Stimulated activated naive CD8-positive, alpha-beta T cell treated with anti-CD3 and anti-CD28 coated beads, Interleukin-15, amount 100 ng/mL, for 72 hours (primary cell): ENCODE measurements at places on chromosomes 5 and 9.

GRCh38 chr5:41364346-41364745, 146.1 kb downstream of the PLCXD3 start:
- no peak for DNase-seq

GRCh38 chr5:178240766-178241165, 8.2 kb upstream of the PHYKPL start:
- DNase-seq: no peak

DNA sequence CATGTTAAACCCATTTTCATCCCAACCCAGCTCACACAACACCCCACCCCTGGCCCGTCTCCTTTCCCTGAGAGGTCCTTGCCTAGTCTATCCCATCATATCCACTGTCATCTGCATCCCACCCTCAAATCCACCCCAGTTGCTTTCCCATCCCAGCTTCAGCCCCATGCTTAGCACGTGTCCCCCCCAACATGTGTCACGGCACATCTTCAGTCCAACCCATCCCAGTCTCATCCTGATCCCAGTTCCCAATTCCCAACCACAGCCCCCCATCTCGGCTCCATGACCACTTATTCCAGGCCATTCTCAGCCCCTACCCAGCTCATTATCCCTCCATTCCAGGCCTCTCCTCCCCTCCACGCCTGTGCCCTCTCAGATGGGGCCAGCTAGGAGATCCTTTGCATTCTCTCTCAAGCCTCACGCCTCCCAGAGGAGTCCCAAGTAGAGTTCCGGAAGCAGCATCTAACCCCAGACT, 605 bp upstream of the DBN1 start:
- no peak for DNase-seq

- no peak for DNase-seq
Measured at GRCh38 chr5:2459251-2459650, 292.2 kb downstream of the IRX2 start.

- no peak for DNase-seq
Measured at GRCh38 chr5:129217179-129217578, 122.6 kb downstream of the ISOC1 start.

DNA sequence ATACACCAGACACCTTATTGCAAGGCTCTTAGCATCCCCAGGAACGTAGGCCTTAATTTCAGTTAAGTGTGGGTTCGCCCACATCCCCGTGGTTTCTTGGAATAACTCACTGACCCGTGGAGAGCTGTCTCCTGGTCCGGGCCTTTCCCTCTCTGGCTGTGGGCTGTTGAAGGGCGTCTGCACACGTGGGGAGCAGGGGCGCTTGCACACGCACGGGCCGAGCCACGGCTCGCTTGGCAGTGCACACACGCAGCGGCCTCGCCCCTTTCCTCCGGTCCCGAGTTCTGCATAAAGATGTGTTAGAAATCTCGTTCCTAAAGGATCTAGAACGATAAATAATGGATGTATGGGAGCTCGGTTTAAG, 141.9 kb downstream of the PBX3 start:
- DNase-seq: no peak

DNA sequence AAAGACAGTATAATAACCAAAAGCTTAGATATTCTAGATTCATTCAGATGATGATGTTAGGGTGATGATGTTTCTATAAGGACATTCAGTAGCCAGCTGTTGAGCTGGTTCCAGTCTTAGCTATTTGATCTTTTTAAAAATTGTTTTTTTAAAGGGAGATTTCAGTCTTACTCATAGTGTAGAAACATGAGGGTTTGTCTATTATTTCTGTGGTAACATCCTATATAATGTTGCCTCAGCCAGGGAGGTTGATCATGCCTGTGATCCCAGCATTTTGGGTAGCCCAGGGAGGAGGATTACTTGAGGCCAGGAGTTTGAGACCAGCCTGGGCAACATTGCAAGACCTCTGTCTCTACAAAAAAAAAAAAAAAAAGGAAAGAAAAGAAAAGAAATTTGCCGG, 167.8 kb downstream of the DOCK2 start:
- no peak for DNase-seq

GRCh38 chr5:86917117-86917579, 299.4 kb downstream of the COX7C start:
- peak; percentile 8 for DNase-seq

- DNase-seq: no peak
Measured at GRCh38 chr5:1246711-1247431, 21.7 kb downstream of the SLC6A18 start.

DNA sequence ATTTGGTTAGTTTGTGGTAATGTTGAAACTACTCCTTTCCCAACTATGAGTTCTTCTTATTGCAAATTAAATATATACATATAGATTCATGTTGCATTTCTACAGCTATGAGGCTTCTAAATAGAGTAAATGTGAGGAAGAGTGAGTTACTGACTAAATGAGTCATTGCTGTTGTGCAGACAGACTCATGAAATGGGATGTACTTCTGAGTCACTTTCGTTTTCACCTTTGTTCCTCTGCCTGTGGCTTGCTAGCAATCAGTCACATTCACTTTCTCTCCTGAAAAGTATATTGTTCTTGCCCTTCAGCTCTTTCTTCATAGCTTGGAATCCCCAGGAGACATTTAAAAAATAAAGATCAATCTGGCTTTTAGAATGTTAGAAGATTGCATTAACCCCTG, 295.5 kb upstream of the SMC2 start:
- no peak for DNase-seq

DNA sequence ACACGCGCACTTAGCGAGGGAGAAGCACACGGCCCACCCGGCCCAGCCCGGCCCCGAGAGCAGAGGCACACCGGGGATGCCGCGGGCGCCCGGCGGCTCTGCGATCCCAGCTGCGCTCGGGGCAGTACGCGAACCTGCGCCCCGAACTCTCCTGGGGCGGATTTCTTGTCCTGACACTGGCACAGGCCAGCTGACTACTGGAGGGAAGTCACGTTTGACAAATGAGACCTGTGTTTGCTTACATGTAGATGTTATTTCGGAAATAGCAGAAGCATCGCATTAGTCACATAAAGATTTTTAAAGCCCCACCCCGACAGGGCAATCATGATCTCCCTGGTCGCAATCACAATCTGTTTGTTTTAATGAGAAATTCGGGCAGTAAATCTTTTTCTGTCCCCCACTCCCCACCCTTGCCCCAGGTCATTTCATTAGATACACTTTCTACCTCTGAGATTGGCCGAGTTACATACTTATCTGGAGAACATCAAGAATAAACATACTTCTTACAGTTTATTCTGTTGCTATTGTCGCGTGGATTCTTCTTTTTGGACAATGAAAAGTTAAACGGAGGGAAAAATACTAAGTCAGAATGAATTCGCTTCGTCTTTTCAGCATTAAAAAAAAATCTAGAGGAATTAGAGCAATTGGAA, 518.9 kb downstream of the CTNND2 start:
- no peak for DNase-seq

GRCh38 chr9:75360252-75360651, 271.9 kb downstream of the OSTF1 start:
- DNase-seq: no peak

GRCh38 chr5:8908055-8908683, 637.7 kb downstream of the SEMA5A start:
- DNase-seq: peak; percentile 15

DNA sequence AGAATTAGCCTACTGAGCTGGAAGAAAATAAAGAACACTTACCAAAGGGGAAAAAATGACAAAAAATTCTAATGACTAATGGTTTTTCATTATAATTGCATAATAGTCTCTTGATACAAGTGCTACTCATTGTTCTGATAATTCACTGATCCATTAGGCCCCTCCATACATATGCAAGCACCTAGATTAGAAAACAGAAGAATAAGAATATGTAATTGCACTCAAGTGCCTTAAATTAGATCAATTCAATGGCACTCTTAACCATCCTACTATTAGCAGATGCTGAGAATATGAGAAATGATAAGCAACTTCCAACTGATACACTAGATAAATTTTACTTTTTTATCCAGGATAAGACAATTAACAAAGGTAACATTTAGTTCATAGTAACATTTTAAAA, 440.9 kb upstream of the C9orf72 start:
- no peak for DNase-seq

GRCh38 chr9:2257248-2257929, 242.2 kb downstream of the SMARCA2 start:
- DNase-seq: no peak

DNA sequence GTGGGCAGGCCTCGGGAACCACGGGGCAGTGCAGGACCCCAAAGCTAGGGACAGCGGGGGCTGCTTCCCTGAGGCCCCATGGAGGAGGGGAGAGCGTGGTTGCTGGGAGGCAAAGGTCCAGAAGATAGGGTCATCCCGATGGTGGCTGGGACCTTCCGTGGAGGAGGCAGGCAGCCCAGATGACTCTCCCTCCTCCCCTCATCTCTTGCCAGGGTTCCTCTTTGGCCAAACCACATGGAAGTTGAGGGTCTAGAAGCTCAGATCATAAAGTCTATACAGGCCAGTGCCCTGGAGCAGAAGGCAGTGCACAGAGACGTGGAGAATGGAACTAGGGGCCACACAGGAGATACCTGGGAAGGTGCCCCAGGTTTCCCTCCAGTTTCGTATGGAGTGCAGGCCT, 22.6 kb downstream of the DAB2IP start:
- no peak for DNase-seq

GRCh38 chr5:159805021-159805420, 111.3 kb upstream of the ADRA1B start:
- no peak for DNase-seq

- no peak for DNase-seq
Measured at GRCh38 chr5:6772886-6773285, 59.7 kb downstream of the TENT4A start.

DNA sequence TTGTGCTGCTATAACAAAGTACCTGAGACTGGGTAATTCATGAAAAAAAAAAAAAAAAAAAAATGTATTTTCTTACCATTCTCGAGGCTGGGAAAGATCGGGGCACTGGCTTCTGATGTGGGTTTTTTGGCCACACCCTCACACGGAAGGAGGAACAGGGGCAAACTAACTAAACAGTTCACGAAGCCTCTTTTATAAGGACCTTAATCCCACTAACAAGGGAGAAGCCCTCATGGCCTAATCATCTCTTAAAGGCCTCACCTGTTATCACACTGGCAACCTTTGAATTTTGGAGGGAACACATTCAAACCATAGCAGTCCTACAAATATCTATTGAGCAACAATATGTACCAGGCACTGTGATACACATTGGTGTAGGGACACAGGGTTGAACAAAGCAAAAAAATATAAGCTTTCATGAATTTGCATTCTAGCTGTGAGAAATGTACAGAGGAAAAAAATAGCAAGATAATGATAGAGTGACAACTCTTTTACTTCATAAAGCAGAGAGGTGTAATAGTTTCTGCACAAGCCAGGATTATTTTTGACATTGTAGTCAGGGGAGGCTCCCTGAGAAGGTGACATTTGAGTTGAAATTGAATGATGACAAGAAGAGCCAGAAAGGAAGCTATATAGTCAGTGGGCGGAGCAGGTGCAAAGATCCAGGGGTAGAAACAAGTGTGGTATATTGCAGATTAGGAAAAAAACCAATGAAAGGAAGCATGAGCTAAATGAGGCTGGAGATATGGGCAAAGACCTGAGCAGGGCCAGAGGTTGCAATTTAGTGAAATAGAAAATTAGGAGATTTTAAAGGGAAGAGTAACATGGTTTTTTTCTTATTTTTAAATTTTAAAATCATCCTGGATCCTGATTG, 68.1 kb upstream of the GRAMD2B start:
- no peak for DNase-seq

GRCh38 chr5:94725142-94725541, 106.7 kb downstream of the SLF1 start:
- DNase-seq: no peak

DNA sequence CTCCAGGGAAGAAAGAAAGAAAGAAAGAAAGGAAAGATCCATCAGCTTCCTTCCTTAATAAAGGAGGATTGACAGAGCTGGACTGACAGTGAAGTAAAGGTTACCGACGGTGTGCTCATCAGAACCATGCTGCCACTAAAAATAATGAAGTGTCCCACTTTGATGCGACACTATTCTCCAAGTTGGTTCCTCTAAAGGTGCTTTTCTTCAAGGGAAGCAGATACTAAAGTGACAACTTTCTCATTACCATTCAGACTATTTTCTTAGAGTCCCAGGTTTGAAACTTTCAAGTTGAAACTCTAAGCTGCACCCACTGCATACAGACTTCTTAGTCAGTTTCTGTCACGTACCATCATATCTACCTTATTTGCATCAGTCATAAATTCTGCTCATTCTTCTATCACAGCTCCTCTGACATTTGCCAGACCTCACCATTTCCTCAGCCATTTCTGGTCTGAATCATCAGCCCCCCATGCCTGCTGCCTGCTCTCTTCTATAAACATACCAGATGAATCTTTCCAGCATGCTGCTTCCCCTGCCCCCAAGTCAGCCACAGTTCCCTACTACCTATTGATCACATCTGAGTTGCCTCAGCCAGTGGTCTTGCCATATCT, 177.6 kb downstream of the DEPDC1B start:
- no peak for DNase-seq

DNA sequence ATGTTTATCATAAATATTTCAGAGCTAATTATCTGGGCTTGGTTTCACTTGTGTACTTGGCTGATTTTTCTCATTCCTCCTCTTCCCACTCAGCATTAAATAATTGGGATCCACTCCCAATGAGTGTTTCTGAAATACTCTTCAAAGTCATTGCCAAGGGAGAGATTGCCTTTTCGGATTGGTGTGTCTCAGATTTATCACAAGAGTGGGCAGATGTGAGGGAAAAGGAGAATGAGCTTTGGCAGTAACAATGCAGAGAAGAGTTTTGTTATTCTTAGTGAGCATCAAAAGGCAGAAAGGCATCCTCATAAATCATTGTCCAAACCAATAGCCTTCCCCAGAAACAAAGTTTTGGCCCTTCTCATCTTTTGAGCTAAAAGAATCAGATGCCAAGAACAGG, 79.2 kb downstream of the SEMA5A start:
- no peak for DNase-seq

DNA sequence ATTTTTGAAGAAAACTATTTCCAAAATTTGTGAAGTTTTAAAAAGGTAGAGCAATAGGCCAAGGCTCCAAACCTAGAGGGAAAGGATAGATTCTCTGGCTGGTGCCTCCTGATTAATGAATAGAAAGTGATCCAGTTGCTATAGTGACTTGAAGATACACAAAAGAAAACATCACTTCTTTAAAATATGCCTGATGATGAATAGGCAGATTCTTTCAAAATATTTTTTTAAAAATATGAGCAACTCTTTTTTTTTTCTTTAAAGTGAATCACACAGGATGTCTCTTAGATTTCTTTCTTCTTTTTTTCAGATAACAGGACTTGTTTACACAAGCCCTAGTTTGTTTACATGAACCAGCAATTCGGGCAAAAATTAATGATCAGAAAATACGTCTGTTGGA, 124.4 kb downstream of the RFK start:
- no peak for DNase-seq

DNA sequence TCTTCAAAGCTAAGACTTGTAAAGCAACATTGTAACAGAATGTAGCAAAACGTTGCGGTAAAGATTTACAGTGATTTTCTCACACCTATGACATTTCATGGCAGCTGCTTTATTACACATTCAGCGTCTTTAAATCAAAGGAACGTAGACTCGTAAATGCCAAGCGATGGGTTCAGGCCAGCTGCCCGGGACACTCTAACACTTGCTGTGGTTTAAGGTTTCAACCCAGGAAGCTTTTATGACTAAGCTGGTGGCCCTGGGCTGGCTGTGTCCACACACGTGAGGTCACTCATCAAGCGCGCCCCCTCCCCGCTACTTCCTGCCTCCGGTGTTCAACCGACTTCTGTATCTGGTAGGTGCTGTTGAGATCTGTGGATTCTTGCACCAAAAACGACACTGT, 2.5 kb downstream of the SLC6A18 start:
- DNase-seq: no peak

GRCh38 chr5:107668154-107669095, 2.3 kb downstream of the EFNA5 start:
- DNase-seq: no peak

GRCh38 chr5:15574806-15575325, 74.9 kb downstream of the FBXL7 start:
- no peak for DNase-seq
